OCI-M1 (cell line): ENCODE measurements at places on chromosomes 2 and 18.

GRCh38 chr18:48821251-48821590 is 129.5 kb downstream of the SMAD7 start:
- DNase-seq, result no peak

DNA sequence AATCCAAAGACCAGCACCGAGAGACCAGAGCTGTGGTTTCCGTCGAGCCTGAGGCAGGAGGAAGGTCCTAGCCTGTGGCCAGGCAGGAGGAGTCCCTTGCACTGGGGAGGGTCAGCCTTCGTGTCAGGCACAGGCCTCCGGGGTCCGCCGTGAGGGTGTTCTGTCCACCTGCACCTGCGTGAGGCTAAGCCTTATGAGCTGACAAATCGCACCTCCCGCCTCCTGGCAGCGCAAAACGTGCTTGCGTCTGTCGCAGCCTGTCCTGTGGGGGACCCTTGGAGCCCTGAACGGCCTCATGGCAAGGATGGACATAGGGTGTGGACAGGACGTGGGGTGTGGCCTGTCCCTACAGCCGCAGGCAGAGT is 73.3 kb downstream of the KCNG2 start:
- no peak for DNase-seq

GRCh38 chr2:176003958-176004357 is 1.9 kb upstream of the LNPK start:
- DNase-seq, result no peak

DNA sequence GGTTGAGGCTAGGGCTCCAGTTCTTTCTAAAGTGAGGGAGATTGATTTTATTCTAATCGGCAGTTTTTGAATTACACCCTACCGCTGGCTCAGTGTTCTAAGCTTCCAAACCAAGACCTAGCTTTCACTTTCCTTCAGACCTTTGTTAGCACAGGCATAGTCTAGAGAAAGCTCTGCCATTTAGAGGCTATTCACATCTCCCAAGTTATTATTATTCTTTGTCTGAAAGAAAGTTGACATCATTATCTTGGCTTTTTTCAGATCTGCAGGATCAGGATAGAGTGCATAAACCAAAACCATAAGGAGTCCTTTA is 276.8 kb downstream of the ASXL3 start:
- DNase-seq, result no peak

- no peak for DNase-seq
Measured at GRCh38 chr18:80193701-80194100, 53.6 kb downstream of the PARD6G start.

DNA sequence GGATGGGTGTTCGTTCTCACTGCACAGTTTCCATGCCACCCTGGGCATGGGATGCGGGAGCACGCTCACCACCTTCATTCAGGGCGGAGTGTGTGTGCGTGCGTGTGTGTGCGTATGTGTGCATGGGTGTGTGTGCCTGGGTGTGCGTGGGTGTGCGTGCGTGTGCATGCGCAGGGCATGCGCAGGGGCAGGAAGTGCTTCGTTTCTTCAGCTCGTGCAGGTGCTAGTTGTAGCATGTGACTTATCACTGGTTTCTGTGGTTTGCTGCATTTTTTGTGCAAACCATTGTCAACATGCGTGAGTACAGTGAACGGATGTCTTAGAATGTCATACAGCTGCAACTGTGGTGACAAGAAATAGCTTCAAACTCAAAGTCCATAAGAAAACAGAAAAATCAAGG is 179.5 kb downstream of the PTGR3 start:
- DNase-seq, result no peak

DNA sequence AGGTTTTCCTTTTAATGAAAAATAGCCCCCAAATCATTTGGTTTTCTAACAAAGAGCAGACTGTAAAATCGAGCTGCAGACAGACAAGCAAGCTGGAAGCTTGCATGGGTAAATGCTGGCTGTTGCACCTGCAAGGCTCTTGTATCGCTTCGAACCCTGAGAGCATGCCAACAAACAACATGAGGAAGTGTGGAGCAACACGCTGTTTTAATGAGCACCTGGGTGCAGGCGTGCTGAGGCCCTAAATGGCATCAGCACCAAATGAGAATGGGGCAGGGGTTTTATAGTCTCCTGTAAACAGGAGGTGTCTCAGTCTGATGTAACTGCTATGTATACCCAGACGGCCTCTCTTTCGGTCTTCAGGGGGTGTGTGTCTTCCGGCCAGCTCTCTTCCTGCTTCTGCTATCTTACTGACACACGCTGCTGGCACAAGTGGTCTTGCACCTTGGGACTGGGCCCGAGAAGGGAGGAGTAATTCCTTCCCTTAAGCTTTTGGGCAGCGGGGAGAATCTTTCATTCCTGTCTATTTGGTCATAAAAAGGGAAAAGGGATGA is 31.9 kb upstream of the CDH2 start:
- DNase-seq, result peak; percentile 21

DNA sequence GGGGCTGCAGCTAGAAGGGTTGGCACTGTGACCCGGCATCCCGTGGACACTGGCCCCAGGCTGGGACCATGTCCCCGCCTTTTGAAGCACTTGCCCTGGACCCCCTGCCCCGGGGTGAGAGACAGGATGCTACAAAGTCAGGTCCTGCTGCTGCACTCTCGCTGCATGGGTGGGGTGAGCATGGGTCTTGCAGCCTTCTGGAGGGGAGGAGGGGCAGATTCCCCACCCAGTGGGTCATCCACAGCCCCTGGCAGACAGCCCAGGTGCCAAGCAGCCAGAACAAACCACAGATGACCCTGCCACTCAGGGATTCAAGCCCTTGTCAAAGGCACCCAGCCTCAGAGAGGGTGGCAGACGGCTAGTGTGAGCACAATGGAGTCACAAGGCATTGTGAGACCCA is 5.7 kb upstream of the NMUR1 start:
- no peak for DNase-seq

DNA sequence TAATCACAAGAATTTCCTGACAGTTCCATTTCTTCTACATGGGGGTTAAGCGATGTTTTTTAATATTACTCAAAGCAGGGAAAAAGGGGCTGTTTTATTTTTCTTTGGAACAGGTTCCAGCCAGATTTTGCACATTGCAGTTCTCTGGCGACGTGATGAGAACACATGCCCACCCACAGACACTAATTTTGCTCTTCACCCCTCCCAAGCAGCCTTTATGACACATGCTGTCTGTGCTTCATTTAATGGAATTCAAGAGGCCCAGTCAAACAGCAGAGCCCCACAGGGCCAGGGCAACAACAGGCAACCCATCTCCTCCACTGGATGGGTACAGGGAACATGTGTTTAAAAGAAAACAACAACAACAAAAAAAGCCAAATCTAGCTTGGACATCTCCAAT is 70.8 kb downstream of the SPRED2 start:
- no peak for DNase-seq

DNA sequence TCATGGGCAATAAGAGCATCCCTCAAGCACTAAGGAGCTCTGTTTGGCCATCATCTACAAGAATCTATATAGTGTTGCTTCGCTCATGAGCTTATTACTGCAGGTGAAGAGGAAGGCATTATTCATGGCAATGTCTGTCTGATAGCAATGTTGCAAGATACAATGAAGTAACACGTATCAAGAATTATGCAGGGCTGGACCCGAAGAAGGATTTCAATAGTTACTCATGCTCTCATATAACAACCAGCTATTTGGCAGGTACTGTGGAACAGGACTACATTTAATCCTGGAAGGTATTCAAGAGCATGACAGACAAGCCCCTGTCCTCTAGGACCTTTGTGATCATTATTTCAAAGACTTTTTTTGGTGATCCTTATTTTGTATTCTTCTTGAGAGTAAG is 109.6 kb downstream of the LAMA3 start:
- no peak for DNase-seq

DNA sequence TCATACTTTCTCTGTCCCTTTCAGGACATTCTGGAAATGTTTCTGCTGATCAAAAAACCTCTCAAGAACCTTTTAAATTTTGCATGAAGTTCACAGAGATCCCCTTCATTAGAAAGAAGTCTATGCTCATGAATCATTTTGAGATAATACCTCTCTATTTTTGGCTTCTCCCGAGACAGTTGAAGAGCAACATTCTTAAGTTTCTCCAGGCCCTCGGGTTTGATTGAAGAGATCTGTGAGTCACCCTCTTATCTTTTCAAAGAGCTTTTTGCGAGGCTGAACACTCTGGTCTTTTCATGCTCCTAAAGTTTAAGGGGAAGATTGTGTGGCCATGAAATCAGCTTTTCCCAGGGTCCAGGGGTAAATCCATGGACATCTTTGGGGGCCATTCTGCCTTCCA is 354.2 kb downstream of the FBXO15 start:
- DNase-seq, result peak; percentile 59

- DNase-seq, result no peak
Measured at GRCh38 chr2:201701646-201702045, 3.2 kb upstream of the MPP4 start.

DNA sequence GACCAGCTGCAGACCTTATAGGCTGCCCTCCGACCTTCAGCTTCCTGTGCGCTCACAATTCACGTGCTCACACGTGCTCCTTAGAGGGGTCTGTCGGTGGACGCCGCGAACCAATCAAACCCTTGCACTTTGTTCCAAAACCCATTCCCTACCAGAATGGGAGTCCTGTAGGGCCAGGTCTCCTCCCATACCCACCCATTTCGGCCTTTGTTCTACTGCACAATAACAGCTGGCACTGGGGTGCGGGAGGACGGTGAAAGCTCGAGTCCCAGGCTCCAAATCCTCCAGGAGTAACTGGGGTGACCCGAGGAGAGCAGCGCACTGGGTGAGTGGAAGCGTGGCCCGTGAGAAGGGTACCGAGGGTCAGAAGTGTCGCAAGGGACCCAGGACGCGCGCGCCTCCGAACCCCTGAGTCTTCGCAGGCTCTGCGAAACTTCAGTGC is 13.0 kb downstream of the SIX3 start:
- DNase-seq, result no peak

GRCh38 chr2:158795195-158795924 is at the start of gene DAPL1:
DAPL1 (plus strand) TSS chr2:158795317; CDS start chr2:158795373, 56 bp downstream.
- DNase-seq, result no peak

DNA sequence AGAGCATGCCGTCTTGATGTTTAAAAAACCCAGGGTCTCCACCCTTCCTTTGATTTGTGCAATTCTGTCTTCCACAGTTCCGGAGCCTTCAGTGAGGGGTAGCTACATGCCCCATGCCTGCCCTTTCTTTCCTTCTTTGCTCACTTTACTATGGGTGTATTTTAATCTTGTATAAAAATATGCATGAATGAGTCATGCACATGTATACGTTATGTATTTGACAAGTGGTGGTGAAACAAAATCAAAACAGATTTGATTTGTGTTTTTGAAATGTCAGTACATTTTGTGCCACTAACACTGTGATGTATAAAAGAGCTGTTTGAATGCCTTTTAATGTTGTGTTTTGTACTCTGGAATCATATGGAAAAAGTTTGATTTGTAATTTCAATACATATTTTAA is 126.5 kb downstream of the RNF144A start:
- no peak for DNase-seq

GRCh38 chr2:75729861-75730260 is 19.1 kb upstream of the GCFC2 start:
- peak; percentile 44 for DNase-seq

GRCh38 chr2:72145289-72145657 is 2.4 kb downstream of the CYP26B1 start:
- DNase-seq, result no peak

- peak; percentile 36 for DNase-seq
Measured at GRCh38 chr2:226652369-226652768, 147.3 kb downstream of the IRS1 start.

DNA sequence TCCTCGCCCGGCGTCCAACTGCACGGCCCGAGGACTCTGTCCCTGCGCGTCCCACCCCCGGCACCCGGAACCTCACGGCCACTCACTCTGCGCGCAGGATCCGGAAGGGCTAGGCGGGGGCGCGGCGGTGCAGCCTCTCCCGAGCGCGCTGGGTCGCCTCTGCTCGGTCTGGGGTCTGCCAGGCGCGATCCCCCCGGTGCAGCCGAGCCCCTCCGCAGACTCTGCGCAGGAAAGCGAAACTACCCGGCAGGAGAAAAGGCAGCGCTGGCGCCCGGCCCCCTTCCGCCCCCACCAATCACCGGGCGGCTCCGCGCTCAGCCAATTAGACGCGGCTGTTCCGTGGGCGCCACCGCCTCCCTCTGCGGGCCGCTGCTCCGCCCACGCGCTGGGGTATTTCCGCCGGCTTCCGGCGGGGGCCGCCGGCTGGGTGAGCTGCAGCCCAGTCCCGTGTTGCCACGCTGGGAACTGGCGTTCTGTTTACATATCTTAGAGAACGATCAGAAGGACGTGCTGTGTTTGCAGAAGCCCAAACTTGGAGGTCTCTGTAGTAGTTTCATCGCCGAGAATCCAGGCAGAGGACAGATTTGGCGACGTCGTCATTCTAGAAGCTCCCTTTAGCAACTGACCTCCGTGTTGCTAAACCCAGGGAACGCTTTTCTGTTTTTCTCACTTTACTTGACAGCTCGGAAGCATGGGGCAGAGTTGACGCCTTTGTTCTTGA is at the start of gene STAT1:
STAT1 (minus strand) TSS at position 240 of the 721 bp plus-strand sequence. CDS start 4,168 bp downstream, outside the sequence.
- DNase-seq, result peak; percentile 98

- DNase-seq, result no peak
Measured at GRCh38 chr2:59947917-59948541, 605.4 kb downstream of the BCL11A start.

DNA sequence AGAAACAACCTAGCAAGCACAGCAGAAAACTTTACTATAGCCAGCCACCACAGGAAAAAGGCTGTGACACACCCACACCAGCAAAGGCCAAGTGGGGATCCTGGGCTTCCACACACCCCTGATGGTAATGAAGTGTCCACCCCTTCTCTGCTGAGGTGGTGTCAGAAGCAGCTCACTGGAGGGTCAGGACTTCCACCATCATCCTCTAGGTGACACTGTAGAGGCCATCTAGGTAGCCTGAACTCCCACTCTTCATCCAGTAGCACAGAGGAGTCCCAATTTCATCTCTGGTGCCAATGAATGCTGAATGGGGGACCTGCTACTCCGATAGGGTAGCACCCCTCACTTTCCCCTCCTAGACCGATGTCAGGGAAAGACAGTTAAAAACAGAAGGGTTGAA is 1544.4 kb downstream of the LRP1B start:
- peak; percentile 77 for DNase-seq

DNA sequence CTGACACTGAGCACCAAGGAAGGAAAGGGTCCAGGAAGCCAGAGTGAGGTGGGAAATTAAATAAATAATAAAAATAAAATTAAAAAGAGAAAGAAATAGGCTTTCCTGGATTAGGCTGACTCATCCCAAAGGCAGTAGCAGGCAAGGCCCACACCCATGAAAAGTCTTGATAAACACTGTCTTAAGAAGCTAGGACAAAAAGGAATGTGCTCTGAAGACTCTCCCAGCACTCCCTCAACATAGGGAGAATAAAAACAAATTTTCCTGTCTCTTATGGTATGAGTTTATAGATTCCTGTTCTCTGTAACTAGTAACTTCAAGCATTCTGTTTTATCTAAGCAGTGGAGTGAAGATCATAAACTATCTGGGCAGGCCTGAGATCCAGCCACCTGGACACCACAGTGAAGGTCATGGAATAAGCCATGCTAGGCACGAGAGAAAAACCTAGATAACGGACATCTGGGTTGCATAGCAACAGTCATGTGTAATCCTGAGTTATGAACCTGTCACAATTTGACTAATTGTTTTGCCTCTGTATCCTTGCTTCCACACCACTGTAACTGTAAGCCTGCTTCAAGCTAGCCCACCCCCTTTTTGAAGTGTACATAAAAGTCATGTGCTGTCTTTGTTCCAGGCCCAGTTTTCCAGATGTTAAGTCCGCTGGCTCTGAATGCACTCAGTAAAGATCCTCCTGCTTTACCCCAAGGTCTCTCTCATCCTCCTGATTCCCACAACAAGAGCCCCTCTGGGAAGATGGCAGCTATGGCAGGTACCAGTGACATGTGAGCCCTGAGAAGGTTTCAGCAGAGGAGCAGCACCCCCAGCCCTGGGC is 107.8 kb downstream of the NDUFA10 start:
- peak; percentile 12 for DNase-seq

GRCh38 chr2:201900362-201900761 is 94.0 kb downstream of the CDK15 start:
- DNase-seq, result peak; percentile 51

- DNase-seq, result no peak
Measured at GRCh38 chr18:10195529-10195928, 258.9 kb upstream of the APCDD1 start.
